Hematopoietic multipotent progenitor cell (in vitro differentiated cells): ENCODE measurements at places on chromosomes 13 and 19.
A peak's percentile ranks its signal among the peaks of the same experiment; 100 is the strongest.

DNA sequence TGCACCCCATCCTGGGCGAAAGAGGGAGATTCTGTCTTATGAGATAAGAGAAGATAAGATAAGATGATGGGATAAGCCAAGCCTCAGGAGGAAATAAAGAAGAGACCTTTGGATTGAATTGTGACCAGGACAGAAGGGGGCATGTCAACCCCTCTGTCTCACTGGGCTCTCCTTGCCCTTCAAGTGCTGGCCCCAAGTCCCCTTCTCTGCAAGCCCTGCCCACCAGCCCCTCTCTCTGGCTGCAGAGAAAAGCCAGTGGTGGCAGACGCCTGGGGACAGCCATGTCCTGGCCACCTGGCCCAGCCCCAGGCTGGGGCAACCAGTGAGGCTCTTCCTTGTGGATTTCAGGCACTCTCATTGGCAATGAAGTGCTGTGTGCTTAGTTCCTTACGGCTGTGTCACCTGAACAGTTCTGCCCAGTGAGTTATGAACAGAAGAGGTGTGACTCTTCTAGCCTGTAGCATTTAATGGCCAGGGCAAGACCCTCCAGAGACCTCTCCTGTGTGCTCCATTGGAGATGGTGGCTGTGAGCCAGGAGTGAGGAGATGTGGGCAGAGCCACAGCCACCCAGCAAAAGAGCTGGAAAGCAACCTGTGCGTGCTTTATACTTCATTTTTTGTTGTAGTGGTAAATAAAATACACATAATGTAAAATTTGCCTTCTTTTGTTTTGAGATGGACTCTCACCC is 6.1 kb upstream of the BTBD2 start:
- DNase-seq = no peak

GRCh38 chr19:30880151-30880550 is 469.1 kb downstream of the TSHZ3 start:
- no peak for DNase-seq

- DNase-seq = no peak
These were observed 292.6 kb upstream of the MIR17HG start for GRCh38 chr13:91054902-91055301.

GRCh38 chr13:90205911-90206310 is 1141.6 kb upstream of the MIR17HG start:
- DNase-seq = no peak

DNA sequence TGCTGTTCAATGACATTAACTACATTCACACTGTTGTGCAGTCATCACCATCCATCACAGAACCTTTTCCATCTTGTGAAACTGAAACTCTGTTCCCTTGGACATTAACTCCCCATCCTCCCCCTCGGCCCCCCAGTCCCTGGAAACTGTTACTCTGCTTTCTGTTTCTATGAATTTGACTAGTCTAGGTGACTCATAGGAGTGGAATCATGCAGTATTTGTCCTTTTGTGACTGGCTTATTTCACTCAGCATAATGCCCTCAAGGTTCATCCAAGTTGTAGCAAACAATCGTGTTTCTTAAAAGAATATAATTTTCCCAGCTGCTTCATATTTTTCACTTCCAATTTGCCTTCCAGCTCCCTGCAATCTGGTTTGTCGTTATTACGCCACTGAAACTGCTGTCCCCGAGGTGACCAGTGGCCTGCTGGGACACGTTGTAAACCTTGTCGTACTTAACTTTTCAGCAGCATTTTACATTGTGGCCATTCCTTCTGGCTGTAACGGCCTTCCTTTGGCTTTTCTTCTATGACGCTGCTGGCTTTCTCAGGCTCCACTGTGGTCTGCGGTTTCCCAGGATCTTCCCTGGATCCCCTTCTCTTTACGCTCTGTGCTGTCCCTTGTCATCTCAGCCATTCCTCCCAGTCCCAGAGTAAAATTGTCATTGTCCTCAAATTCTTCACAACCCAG is 74.0 kb downstream of the DHRS12 start:
- DNase-seq = no peak

GRCh38 chr19:19366434-19367396 is 38.8 kb upstream of the GATAD2A start:
- peak; percentile 59 for DNase-seq

DNA sequence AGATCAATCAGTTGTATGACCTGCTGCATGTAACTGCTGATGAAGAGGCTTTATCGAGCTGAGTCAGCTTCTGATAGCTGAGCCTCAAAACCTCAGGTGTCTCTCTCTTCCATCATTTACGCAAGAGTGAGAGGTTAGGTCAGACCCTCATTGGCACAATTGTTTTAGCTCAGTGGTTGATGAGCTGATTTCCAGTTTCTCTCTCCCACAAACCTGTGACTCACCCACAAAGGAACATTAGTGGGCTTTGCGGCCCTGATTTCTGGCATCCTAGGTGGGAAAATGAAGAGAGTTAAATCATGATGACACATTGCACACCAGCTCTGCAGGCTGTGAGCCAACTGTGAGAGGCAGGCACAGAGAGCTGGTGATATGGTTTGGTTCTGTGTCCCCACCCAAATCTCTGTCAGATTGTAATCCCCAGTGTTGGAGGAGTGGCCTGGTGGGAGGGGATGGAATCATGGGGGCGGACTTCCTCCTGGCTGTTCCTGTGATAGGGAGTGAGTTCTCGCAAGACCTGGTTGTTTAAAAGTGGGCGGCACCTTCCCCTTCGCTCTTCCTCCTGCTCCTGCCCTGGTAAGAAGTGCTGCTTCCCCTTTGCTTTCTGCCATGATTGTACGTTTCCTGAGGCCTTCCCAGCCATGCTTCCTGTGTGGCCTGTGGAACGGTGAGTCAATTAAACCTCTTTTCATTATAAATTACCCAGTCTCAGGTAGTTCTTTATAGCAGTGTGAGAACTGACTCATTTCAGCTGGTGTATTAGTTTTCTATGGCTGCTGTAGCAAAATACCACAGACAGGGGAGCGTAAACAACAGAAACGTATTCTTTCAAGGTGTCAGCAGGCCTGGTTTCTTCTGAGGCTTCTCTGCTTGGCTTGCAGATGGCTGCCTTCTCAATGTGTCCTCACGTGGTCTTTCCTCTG is 33.5 kb upstream of the TMTC4 start:
- no peak for DNase-seq

GRCh38 chr13:45700971-45701900 is 884 bp upstream of the CBY2 start:
- DNase-seq = no peak

DNA sequence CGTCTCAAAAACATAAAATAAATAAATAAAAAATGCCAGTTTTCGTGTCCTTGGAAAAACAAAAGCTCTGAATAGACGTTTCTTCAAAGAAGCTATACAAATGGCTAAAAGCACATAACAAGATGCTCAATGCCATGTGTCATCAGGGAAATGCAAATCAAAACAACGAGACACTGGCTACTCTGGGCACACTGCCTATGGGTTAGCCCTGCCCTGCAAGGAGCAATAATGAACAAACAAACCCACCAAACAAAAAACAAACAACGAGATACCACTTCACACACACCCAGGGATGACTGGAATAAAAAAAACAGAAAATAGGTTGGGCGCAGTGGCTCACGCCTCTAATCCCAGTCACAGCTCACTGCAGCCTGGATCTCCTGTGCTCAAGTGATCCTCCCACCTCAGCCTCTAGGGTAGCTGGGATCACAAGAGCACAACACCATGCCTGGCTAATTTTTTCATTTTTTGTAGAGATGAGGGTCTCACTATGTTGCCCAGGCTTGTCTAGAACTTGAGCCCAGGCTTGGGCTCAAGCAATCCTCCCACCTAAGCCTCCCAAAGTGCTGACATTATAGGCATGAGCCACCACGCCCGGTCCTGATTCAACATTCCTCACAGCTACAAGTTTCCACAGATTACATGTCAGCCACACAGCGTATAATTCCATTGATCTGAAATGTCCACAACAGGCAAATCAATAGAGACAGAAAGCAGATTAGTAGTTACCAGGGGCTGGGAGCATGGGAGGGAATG is 15.5 kb upstream of the ISYNA1 start:
- no peak for DNase-seq

GRCh38 chr19:47353307-47353712 is 4.2 kb downstream of the DHX34 start:
- no peak for DNase-seq

GRCh38 chr13:35393886-35394285 is 82.6 kb downstream of the MAB21L1 start:
- DNase-seq = no peak

DNA sequence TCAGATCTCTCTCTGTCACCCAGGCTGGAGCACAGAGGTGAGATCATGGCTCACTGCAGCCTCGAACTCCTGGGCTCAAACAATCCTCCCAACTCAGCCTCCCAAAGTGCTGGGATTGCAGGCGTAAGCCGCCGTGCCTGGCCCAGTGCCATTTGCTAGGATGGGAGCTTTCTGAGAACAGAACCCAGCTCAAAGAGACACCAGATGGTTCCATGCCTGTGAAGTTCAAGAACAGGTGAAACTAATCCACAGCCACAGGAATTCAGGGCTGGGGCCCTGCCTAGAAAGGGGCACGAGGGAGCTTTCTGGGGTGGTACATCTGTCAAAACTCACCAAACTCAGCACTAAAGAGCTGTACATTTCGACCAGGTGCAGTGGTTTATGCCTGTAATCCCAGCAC is 4.2 kb downstream of the SLC7A9 start:
- no peak for DNase-seq

DNA sequence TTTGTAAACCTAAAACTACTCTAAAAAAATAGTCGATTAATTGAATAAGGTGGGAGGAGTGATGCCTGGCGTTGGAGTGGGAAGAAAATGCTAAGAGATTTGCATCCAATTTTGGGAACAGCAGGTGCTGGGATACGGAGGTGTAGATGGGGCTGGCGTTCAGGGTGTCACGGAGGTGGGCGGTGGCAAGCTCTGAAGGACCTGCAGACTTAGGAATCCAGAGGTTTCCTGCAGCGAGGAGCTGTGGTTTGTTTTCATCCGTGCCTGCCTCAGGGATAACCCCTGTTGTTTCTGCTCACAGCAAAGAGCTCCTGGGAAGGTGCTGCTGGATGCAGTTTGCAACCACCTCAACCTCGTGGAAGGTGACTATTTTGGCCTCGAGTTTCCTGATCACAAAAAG is 166.4 kb upstream of the RNF113B start:
- DNase-seq = no peak

- DNase-seq = no peak
These were observed 12.9 kb downstream of the NACC1 start for GRCh38 chr19:13130886-13131490.

DNA sequence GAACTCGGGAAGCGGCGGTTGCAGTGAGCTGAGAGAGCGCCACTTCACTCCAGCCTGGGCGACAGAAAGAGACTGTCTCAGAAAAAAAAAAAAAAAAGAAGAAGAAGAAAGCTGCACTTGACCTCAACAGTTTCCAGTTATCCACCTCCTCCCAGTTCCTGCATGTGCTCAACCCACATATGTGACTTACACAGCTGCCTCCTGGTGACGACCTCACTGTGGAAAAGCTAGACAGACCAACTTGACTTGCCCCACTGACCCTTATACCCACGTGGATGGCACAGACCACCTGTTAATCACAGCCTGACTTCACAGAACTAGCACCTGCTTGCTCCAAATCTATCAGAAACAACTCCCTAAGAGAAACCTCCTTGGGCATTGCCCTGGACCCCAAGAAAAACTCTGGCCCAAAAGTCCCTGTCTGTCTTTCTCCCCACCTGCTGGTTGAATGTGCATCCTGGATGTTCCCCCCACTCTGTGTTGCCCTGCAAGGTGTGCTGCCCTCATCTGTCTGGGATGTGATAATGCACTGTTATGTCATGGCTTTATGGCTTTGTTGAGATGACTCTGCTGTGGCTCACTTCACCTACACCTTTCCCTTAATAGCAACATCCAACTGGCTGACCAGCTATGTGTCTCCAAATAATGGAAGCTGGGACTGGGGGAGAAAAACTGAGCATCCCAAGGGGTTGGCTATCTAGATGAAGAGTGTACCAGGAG is 2.8 kb downstream of the ZNF20 start:
- peak; percentile 76 for DNase-seq

GRCh38 chr19:16623066-16623465 is 4.9 kb downstream of the MED26 start:
- DNase-seq = no peak

DNA sequence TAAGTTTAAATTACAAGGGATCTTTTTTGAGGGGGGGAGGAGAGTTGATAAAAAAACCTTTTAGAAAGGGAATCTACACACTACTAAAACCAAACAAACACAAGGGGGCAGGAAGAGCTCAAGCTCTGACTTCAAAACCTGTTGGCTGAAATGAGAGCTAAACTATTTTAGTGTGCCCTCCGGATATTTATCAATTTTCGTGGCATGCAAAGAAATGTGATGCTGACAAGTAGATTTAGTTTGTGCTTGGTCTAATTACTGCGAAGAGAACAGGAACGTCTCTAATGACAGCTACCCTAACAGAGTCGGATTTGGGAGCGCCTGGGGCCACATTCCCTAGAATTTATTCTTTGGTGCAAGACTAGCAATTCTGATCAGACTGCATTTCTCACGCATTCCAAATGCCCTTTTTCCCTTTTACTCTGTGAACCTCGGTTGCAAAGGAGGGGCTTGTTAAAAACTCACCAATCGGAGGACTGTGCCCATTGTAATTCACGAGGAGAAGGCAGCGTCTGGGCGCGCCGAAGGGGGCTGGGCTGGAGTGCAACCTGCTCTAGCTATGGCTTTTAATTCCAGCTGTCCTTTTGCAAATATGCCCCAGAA is 802 bp upstream of the FREM2 start:
- peak; percentile 29 for DNase-seq

GRCh38 chr19:38068826-38069225 is 155.2 kb downstream of the DPF1 start:
- DNase-seq = no peak

GRCh38 chr13:35698911-35699576 is 222.6 kb upstream of the MAB21L1 start:
- no peak for DNase-seq

- no peak for DNase-seq
These were observed 164.7 kb downstream of the KATNAL1 start for GRCh38 chr13:30142486-30143211.

DNA sequence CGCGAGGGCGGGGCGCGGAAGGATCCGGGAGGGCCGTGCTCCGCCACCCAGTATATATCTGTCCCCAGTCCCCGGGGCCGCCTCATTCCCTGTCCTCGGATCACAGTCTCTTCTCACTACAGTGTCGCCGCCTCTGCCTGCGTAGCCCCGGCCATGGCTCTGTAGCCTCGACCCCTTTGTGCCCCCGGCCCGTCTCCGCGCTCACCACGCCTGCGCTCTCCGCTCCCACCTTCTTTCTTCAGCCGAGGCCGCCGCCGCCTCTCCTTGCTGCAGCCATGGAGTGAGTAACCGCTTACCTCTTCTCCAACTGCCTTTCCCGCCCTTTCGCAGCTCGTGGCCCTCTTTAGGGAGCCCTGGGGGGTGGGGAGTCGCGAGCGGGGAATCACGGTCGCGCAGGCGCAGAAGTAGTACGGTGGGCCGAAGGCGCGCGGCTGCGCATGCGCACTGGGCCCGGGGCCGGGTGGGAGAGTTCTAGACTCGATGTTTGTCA is at the start of the genes ATF5 and NUP62:
Gene ATF5 (plus strand): TSS at position 85 of the 490 bp plus-strand sequence. CDS start 1,646 bp downstream, outside the sequence.
Gene NUP62 (minus strand): TSS at position 384 of the 490 bp plus-strand sequence. CDS start 19,697 bp downstream, outside the sequence.
- peak; percentile 89 for DNase-seq

GRCh38 chr13:24863748-24864540 is 100.0 kb downstream of the RNF17 start:
- no peak for DNase-seq

DNA sequence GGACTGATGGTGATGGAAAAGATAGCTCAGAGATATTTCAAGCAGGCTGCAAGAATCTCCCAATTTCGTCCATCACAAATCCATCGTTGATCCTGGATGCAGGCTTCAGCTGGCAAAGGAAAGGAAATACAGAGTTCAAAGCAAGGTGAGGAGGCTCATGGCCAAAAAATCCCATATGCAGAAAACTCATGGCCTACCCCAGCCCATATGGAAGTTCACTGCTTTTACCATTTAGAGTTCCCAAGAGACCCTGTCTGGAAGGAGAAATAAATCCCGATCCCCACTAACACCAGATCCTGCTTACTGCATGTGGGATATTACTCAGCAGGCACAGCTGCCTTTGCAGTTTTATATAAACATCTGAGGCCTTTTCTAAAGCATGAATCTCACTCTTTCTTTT is 412.9 kb upstream of the SPRY2 start:
- no peak for DNase-seq
